ENCODE measurements at places on chromosomes 1 and 21.

GRCh38 chr1:107405236-107405635 lies 264.4 kb downstream of the NTNG1 start:
- DNase-seq, result no peak

GRCh38 chr1:37817481-37817880 lies 9.5 kb upstream of the YRDC start:
- DNase-seq, result no peak

DNA sequence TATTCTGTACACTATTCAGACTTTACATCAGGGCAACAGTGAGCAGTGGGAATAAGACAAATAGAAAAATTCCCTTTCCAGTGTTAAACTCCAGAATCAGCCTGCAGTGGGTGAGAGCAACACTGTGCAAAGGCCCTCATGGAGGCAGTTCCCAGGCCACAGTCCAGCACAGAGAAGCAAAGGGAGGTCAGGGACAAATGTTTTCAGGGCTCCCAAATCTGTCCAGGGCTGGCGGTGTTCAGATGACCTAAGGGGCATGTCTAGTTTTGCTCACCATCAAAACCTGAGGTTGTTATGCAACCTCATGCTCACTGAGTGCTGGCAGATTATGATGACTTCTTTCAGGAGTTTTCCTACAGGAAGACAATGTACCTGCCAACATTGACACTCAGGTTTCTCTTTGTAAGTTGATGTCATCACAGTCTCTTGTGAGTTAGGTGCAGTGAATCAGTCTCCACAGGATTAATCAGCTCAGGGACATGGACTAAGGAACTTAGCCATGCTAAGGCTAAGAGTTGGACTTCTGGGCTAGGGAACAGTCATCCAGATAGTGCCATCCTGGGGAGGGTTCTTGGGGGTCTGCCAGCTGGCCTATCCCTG lies 3.6 kb upstream of the LCE5A start:
- no peak for DNase-seq

DNA sequence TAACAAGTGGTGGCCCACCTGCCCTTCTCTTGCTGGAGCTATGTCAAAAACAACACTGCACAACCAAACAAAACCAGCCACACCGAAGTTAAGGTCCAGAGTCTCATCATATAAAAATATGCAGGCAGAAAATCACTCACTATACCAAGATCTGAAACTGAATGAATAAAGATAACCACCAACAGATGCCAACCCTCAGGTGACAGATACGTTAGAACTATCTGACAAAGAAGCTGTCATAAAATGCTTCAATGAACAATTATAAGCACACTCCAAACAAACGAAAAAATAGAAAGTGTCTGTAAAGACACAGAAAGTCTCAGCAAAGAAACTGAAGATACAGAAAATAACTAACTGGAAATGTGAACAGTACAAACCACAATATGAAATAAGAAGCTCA lies 14.0 kb downstream of the ZNF496 start:
- DNase-seq, result no peak

GRCh38 chr1:158019171-158019868 lies 25.9 kb downstream of the KIRREL1 start:
- peak; percentile 74 for DNase-seq

GRCh38 chr1:36448530-36449056 lies 1.7 kb downstream of the OSCP1 start:
- no peak for DNase-seq

- no peak for DNase-seq
Observed at GRCh38 chr1:67347688-67348472, 40.2 kb downstream of the IL12RB2 start.

- DNase-seq, result no peak
Observed at GRCh38 chr1:112358061-112358770, 37.8 kb upstream of the CTTNBP2NL start.

- no peak for DNase-seq
Observed at GRCh38 chr1:38027201-38028104, 14.9 kb downstream of the UTP11 start.

DNA sequence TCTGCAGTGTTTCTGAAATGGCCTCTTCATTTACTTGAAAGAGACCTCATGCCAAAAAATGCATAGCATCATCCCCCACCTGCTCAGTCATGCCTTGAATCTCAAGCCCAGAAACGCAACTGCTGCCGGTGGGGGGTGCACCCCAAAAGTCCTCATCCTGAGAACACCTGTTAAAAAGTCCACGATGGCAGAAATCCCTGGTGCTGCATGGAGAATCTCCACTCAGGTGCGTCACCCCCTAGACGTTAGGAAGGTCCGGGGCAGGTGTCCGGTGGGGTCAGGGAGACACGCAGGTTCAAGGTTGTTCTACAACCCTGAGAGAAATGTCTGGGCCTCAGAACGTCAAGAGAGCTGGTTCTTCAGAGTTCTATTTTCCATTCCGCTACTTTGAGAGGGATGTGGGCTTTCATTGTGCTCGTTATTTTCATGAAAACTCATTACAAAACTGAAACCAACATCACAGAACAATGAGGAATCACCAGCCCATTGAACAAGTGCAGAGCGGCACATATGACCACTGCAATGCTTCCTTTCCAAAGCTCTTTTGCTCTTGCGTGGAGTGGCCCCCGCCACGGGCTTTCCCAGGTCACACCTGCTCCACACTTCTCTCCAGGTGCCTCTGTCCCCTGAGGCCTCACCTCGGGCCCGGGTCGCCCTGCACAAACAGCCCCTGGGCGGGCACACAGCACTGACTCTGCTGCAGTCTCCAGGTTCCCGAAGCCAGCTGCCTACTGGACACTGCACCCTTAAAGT lies 201.9 kb downstream of the TOMM20 start:
- no peak for DNase-seq

DNA sequence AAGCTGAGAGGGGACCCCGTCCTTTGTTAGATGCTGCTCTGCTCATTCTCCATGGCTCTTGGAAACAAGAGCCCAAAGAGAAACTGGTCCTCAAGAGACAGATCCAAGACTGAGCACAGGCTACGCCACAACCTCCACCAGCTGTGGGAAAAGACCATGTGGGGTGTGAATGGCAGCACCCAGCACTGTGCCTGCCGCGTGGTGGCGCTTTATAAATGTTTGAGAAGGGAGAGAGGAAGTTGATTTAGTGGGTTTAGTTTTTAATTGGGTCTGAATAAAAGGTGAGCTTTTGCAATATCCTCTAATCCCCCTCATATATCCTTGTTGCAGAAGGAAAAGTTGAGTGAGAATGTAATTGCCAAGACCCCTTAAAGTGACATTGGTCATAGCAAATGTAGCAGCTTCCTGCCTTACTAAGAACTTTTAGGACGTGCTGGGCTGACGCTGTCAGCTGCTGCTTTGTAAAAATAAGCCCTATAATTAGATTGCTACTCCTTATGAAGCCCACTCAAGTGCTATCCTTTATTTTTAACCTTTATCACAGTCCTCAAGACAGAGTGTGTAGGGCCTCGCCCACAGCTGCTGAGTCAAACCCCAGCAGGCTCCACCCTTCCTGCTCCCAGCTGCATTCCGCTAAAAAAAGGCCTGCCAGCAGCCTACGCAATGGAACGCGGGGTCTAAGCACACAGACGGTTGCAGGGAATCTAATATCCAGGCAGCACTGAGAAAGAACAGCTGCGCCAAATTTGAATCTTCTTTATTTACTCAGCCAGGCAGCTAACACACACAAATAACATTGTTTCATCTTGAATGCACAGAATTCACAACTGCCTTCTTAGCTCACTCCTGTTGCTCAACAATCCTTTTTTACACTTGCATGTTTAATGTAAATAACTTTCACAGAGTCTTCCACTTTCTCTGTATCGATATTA lies 47.4 kb upstream of the PRDX6 start:
- no peak for DNase-seq

- no peak for DNase-seq
Observed at GRCh38 chr21:33419538-33420123, 16.4 kb downstream of the IFNGR2 start.

DNA sequence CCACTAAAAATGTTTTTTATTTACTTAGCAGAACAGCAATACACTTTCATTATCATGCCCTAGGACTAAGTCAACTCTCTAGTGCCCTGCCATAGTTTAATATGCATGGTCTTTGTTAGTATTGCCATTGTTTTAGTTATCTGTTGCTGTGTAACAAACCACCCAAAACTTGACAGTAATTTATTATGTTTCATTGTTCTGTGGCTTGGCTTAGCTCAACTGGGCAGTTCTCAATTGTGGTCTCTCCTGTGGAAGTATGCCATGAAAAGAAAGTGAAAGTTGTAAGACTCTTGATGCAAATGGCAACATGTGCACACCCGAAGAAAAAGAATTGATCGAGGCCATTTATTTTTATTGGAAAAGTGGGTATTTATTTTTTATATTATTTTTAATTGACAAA lies 206.3 kb upstream of the KCTD3 start:
- DNase-seq, result no peak

DNA sequence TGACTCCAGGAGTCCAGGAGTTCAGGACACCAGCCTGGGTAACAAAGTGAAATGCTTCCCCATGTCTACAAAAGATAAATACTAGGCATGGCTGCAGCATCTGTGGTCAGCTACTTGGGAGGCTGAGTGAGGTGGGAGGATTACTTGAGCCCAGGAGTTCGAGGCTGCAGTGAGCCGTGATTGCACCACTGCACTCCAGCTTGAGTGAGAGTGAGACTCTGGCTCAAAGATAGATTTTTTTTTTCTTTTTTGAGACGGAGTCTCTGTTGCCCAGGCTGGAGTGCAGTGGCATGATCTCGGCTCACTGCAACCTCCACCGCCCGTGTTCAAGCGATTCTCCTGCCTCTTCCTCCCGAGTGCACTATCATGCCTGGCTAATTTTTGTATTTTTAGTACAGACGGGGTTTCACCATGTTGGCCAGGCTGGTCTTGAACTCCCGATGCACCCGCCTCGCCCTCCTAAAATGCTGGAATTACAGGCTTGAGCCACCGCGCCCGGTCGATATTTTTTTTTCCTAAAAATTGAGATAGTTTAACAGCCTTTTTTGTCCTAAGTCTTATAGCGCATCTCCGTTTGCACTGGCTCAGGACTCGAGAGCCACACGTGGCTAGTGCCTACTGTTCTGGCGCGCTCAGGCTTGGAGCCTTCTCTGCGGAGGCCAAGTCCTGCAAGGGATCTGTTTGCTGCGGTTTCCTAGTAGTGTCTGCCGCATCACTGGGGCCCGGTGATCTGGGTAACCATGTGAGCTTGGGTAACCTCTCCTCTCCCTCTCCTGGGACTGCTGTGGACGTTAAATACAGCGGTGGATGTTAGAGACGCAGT lies 1.0 kb upstream of the MFN2 start:
- DNase-seq, result no peak

GRCh38 chr1:210685295-210685650 lies 356.6 kb downstream of the HHAT start:
- DNase-seq, result no peak

DNA sequence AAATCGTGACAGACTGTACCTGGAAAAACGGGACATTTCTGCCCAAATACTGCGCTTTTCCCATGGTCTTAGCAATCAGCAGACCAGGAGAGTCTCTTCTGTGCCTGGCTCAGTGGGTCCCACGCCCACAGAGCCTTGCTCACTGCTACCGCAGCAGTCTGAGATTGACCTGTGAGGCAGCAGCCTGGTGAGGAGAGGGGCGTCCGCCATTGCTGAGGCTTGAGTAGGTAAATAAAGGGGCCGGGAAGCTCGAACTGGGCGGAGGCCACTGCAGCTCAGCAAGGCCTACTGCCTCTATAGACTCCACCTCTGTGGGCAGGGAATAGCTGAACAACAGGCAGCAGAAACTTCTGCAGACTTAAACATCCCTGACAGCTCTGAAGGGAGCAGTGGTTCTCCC lies 203.1 kb downstream of the DENND1B start:
- DNase-seq, result no peak

DNA sequence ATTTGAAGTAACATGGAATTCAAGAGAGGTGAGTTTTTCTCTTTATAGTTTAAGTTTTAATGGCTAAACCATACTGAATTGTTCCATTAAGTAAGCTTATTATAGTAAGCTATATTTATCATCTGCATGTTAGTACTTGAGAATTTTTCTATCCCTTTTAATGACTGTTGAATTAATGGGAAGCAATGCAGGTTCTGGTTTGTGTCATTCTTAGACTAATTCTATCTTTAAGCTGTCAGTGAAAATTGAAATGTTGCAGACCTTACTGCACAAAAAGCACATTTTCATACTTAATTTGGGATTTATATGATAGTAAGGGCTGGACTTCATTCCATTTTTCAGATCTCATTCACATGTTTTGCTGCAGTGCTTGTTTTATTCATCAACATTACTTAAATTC lies 25.9 kb downstream of the SRSF11 start:
- no peak for DNase-seq

- no peak for DNase-seq
Observed at GRCh38 chr1:180888870-180889269, 23.8 kb upstream of the KIAA1614 start.

GRCh38 chr1:201530741-201531531 lies 8.0 kb upstream of the NAV1 start:
- peak; percentile 17 for DNase-seq

DNA sequence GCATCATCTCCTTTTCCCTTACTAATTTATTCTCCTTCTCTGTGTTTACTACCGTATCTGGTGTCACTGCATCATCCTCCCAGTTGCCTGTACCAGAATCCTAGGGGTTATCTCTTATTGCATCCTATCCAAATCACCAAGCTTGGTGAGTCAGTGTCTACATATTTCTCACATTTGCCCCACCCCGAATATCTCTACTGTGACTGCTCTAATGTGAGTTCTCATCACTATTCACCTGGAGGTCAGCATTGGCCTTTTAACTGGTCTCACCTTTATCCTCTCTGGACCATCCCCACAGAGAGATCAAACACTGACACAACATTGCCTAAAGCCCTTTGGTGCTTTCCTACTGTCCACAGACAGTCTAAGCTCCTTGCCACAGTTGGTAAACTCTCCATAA lies 45.7 kb upstream of the ZNF648 start:
- no peak for DNase-seq
